ENCODE measurements at places on chromosomes 16 and 17.

DNA sequence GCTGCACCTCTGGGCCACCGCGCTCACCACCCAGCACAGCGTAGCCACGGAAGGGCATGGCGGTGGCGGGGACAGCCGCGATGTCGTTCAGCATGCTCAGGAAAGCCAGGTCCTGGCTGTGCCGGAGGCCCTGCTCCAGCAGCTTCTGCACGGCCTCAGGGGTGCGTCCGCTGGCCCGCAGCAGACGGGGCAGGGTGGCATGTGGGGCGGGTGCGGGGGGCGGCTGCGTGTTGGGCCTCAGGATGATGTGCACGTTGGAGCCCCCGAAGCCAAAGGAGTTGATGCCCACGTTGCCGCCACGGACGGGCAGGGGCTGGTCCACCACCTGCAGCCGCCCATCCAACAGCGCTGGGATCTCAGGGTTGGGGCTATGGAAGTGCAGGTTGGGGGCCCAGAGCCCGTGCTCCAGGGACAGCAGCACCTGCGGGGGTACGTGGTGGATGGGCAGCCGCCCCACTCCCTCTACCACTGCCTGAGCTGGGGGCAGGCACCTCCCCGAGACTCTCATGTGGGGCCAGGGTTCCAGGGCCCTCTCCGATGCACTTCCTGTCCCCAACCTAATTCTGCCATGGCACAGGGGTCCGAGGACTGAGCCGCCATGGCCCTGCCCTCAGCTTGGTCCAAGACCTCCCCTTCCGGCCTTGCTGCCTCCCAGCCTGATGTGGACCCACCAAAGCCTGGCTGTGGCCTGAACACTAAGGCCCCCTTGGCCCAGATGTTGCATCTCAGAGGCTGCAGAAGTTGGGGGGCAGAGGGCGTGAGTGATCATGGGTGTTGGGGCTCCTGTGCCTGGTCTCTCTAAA is 6.6 kb downstream of the FASN start:
- DNase-seq, result no peak

GRCh38 chr17:77856551-77857305 is 101.8 kb upstream of the TNRC6C start:
- no peak for DNase-seq

DNA sequence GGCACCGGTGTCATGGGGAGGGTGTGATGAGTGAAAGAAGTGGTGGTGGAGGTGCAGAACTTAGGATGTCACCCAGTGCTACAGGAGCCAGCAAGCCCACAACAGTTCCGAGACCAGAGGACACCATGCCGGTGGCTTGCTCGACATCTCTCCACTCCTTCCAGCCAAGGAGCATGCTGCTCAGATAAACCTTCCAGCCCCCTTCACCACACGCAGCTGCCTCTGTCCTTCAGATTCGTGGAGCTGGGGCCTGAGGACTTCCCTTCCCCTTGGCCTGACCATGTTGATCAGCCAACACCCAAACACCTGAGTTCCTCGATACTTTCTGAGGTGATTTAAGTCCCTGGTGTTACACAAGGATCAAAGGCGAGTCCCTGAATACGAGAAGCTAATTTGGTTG is 188.8 kb upstream of the FOXF1 start:
- DNase-seq, result no peak

DNA sequence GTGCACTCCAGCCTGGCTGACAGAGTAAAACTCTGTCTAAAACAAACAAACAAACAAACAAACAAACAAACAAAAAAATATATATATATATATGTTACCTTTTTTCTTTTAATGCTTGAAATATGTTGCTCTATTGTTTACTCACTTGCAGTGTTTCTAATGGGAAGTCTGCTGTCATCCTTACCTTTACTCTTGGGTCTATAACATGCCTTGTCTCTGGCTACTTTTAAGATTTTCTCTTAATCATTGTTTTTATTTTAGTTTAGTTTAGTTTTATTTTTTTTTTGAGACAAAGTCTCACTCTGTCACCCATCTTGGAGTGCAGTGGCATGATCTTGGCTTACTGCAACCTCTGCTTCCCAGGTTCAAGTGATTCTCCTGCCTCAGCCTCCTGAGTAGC is 16.1 kb upstream of the TNRC6A start:
- DNase-seq, result no peak

- DNase-seq, result no peak
These were observed 217.3 kb upstream of the ERCC4 start for GRCh38 chr16:13702614-13703013.

DNA sequence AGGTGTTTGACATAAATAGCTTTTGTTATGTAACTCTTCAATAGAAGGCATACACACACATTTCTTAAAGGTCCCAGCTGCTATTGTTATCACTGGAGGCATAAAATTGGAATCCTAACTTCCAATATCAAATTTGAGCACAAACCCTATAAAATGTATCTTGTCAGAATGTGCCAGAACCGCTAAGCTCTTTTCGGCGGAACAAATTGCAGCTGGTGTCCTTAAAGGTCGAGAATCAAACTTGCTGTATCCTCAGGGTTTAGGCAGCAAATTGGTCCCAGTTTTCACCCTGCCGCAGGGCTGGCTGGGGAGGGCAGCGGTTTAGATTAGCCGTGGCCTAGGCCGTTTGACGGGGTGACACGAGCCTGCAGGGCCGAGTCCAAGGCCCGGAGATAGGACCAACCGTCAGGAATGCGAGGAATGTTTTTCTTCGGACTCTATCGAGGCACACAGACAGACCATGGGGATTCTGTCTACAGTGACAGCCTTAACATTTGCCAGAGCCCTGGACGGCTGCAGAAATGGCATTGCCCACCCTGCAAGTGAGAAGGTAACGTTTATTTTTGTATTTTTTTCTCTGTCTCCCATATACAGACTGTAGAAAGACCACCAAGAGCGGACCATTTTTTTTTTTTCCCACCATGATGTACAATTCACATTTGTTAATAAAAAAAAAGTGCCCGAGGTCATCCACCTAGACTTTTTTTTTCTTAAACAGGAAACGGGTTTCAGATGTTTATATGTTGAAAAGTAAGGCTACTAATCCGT is 297.1 kb downstream of the IRF8 start:
- DNase-seq, result no peak

GRCh38 chr17:55426851-55427586 is 5.4 kb upstream of the MMD start:
- no peak for DNase-seq

DNA sequence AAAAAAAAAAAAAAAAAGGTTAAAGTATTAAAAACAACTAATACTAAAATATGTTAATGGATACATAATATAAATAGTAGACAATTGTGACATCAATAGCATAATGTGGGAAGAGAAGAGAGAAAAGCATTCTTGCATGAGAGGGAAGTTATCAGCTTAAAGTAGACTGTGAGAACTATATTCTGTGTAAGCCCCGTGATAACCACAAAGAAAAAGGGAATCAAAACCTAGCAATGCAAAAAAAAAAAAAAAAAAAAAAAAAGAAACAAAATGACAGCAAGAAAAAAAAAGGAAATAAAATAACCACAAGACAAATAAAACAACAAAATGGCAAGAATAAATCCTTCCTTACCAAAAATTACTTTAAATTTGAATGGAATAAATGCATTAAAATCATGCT is 39.8 kb upstream of the MYLK3 start:
- no peak for DNase-seq

Data from AG09319 (cell line).